ENCODE measurements at places on chromosomes 13 and 19.
A peak's percentile ranks its signal among the peaks of the same experiment; 100 is the strongest.

DNA sequence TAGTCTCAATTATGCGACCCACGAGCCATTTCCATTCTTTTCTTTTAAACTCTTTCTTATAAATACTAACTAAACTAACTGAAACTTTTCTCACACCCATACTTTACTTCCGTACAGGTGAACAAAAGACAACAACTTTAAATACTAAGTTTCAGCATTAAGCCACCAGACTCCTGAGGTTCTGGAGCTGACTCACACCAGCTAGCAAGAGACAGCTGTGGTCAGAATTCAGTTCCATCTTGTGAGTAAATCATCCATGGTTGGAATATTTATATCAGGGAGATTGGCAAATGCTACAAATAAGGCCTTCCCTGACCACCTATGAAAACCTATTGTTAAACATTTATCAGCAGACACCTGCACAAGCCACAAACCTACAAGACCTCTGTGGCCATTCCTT lies 897.0 kb downstream of the EFNB2 start:
- no peak for DNase-seq

GRCh38 chr19:48757089-48757675 lies 1.9 kb downstream of the FGF21 start:
- no peak for DNase-seq

DNA sequence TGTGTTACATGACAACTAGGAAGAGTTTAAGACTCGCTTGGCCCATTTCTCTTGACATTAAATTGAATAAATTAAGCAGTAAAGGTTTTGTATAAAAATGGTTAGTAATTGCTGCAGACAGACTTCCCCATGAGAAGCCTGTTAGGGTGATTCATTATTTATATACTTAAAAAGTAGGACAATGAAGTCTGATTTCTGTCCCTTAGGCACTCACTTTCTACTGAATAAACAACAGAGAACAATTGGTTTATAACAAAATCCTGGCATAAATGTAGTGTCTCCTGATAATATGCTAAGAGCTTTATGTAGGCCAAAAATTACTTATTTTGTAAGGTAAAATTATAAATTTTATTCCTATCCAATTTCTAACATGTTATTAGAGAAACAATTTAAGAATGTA lies 2138.5 kb upstream of the PCDH20 start:
- DNase-seq = no peak

DNA sequence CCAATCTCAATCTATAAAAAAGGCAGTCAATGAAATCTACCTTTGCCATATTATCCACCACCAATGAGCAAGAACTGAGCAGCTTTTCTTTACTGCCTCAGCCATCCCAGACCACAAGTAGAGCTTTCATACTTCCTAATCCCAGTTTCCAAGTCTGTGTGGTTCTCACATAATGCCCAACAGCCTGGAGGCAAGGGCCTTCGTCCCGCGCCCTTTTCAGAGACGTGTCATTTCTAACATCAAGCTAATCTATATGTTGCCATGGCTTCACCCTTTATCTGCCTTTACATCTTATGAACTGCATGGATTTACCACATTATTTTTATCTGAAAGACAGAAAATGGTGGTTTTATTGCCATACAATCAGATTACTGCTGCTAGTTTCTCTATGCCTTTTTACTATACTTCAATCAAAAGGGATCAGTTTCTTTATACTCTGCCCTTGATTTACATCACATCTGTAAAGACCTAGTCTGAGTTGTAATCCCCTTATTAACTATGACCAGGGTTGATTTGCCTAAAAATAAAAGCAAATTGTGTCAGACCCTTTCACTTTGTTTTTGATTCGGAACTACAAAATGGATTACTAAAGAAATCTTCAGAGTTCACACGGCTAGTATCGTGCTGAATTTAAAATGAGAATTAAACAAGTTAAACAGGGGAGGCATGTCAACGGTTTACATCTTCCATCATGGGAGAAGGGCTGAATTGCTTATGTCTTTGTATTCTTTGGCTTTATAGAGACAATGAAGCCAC lies 5.9 kb downstream of the EFNB2 start:
- no peak for DNase-seq

DNA sequence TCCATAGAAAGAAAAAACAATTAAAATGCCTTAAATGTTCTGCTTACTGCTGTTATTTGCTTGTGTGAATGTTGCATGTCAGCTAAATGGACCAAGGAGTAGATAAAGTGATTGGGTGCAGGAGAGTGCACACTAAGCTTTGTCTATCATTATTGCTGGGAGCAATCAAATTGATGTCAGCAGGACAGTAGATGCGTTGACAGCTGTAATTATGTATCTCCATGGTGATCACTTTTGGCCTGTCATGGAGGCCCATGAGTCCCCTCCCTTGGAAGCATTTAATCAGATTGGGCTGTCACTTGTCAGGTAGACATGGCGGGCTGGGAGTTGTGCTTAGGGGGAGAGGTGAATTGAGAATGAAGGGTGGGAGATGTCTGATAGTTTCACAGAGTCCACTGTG lies 215.3 kb downstream of the PCCA start:
- DNase-seq = no peak

GRCh38 chr13:113233101-113233500 lies 23.7 kb downstream of the CUL4A start:
- no peak for DNase-seq

GRCh38 chr13:110790371-110790770 lies 76.9 kb downstream of the ING1 start:
- DNase-seq = no peak

GRCh38 chr13:77928909-77929308 lies 10.3 kb upstream of the EDNRB start:
- DNase-seq = no peak

GRCh38 chr13:114149774-114150740 lies 17.6 kb upstream of the RASA3 start:
- no peak for DNase-seq

GRCh38 chr19:54422136-54422535 lies 6.9 kb downstream of the TTYH1 start:
- DNase-seq = no peak

- no peak for DNase-seq
These were observed 14.1 kb upstream of the CCNA1 start for GRCh38 chr13:36418022-36418805.

- DNase-seq = no peak
These were observed 2.5 kb downstream of the SHISA7 start for GRCh38 chr19:55440411-55441105.

- no peak for DNase-seq
These were observed 802.5 kb upstream of the SLITRK1 start for GRCh38 chr13:84684804-84685203.

- no peak for DNase-seq
These were observed 18.2 kb downstream of the UPF1 start for GRCh38 chr19:18849838-18850400.

DNA sequence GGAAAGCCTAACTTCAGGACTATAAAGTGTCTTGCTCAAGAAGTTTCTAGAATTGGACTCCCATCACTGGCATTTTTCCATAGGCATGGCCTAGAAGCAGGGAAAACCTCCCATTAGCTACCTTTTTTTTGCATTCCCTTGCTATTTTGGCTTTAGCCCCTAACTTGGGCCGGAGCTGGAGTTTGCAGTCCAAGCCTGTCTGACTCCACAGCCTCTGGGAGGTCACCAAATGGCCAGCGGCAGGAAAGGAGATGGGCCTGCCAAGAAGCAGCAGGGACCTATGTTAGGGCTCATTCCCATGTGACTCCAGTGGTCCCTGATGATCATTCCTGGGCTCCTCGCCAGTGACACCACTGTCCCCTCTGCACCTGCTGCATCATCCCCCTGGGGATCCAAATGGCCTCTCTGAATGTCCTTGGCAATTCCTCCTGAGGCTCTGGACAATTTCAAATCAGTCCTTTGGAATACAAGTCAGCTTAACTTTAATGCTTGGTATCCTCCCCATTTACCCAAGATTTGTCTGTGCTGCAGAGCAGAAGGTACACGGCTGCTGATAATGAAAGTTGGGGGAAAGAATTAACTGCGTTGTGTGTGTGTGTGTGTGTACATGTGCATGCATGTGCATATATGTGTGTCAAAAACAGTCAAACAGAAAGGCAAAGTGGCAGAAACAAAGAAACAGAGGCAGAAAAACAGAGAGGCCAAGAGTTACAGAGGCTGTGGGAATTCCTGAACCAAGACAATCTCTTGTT lies 69.8 kb upstream of the SERP2 start:
- DNase-seq = no peak

DNA sequence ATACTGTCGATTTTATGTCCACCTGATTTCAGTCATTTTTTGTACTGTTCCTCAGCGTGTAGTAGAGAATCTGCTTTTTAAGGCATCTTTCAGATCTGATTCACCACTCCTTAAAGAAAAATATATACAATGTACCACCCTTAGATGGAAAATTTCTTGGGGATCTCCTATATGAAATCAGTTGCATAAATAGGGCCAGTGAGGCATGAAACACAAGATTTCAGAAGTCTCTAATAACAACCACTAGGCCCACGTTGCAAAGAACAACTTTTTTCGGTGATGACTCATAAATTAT lies 1.4 kb downstream of the USP12 start:
- DNase-seq = no peak

GRCh38 chr13:52003541-52003940 lies 7.7 kb downstream of the ATP7B start:
- no peak for DNase-seq

- no peak for DNase-seq
These were observed 1.8 kb downstream of the APOC4 start for GRCh38 chr19:44943801-44944249.

GRCh38 chr19:54168174-54168917 lies 4.6 kb downstream of the TMC4 start:
- DNase-seq = peak; percentile 75

DNA sequence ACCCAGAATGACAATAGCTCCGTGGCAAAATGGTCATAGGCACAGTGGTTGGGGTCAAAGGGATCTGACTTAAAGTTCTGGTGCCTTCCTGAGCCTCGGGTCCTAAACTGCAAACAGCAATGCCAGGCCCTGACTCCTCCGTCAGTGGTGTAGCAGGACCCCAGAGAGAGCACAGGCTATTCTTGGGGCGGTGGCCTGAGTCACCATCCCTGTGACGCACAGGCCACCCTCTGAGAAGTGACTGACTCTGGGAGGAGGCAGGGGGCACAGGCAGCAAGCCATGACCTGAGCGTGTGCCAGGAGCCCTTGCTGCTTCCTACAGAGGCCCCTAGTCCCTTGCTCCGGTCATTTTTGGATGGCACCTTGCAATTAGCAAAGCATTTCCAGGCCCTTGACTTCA lies 18.7 kb downstream of the PLVAP start:
- no peak for DNase-seq

GRCh38 chr13:65468628-65469027 lies 1761.5 kb downstream of the PCDH9 start:
- DNase-seq = no peak

- peak; percentile 39 for DNase-seq
These were observed 39.5 kb downstream of the DHRS12 start for GRCh38 chr13:51764184-51765141.

DNA sequence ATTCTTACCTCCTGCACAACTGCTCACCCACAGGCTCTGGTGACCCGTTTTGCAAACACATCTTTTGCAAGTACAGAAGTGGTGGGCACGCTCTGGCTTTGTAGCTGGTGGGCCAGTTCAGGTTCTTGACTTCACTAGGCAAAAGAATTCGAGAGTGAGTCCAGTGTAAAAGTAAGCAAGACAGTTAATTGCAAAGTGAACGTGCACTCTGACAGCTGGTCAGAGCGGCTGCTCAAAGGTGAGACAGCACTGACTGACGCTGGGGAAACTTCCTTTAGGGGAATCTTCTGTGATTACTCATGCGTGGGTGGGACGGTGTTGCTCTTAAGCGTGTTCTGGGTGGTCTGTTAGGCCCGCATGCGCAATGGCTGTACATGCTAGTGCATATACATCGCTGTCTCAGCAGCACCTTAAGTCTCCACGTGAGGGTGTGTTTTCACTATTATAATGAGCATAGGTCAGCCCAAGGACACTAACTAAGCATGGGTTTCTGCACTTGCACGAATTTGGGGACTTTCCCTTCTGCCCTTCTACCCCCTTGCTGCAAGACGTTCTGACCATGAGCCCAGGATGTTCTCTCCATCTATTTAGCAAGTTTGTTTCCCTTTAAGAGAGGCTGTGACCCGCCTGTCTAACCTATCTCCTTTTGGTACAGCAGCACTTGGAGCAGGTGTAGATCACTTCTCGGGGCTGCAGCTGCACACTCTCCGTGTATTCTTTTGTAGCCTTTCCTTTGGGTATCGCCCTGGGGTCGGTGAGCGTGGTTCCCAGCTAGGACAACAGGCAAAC lies 30.2 kb upstream of the CD33 start:
- DNase-seq = no peak

GRCh38 chr13:51420681-51421490 lies 31.9 kb downstream of the INTS6 start:
- no peak for DNase-seq

DNA sequence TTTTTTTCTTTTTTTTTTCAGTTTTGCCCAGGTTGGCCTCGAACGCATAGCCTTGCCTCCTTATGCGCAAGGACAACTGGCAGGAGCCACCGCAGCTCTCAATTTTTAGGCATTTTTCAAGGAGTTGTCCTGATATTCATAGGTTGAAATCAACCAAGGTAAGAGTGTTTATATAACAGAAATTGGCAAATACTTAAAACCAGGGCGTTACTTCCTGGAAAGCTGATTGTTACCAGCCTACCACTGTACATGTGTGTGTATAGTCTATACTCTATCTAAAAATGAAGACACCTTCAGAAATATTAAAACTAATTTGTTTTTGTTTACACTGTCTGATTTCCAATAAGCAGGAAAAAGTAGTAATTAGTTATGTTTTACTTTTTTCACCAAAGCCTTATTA lies 39.2 kb downstream of the GPC6 start:
- no peak for DNase-seq

DNA sequence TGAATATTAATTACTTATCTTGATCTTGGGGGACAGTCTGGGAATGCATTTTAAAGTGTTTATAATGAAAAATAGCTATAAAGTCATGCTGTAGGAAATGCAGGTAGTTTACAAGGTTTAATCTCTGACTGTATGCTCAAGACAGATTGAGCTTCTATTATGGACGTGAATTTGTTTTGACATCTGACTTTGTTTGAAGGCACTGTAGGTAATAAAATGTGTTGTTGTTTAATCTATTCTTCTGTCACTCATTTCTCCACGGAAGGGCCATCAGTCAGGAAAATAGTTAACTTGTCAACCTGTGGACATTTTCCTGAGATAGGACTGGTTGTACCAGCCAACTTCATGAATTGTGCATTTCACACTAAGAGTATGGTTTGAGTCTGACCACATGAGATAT lies 893.1 kb upstream of the SLITRK6 start:
- no peak for DNase-seq

DNA sequence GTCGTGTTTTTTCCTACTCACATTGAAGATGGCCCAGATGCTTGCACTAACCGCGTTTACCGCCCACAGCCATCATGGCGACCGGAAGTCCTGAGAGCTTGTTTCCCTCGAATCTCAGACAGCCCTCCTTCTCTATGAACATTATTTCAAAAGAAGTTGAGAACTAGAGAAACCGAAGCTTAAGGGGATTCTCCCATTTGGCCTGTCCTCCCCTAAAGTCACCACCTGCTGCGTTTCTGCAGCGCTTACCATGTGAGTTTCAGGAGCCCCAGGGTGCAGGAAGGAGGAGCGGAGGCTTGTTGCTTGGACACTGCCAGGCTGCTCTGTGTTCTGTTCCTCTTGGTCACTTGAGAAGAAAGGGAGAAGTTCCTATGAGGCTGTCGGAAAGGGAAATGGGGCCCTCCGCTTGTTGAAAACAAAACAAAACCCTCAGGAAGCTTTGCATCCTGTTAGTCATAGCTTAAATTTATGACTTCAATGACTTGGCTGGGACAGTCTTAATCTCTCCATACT lies 6.2 kb downstream of the CARD8 start:
- DNase-seq = peak; percentile 48
